ENCODE measurements at places on chromosomes 12 and 14.

GRCh38 chr14:24388474-24389179 lies 10.2 kb upstream of the NYNRIN start:
- no peak for DNase-seq

DNA sequence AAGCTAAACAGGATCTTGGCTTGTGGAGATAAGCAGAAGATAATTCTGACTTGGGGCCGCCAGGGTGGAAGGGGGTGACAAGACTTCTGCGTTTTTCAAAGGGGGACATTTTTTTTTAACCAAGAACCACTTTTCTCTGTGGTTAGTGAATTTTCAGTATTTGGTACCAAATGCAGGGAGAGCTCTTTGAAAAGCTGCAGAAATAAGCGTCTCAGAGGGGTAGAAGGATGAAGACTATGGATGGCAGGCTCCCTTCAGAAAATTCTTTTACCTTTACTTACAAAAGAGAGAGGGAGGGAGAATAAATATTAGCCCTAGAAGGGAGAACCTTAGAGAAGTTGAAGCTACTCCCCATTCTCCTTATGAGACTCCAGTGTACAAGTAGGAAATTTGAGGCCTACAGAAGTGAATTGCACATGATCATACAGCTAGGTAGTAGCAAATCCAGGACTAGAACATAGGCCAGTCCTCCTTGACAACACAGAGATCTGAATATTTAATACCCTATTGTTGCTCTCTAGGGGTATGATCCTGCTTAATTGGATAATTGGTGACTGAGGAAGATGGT lies 840 bp downstream of the MRPL52 start:
- no peak for DNase-seq

DNA sequence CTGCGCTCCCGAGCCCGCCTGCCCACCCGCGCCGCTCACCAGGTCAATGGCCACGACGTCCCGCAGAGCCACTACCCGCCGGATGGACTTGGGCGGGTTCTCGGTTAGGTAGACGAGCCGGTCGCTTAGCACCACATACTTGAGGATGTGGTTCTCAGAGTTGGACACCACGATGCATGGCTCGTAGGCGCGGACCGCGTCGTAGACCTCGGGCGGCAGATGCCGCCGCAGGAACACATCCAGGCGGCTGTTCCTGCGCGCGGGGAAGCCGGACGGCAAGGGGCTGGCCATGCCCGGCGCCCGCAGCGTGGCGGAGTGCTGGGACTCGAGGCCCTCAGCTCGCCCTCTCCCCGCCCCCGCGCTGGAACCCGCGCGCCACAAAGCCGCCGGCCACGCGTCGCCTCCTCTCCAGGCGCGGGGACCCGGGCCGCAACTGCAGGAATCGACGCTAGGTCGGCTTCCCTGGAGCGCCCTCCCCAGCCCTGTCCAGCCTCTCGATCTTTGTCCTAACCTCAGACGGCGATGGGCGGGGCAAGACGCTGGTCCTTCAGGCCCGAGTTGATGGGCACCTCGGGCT lies at the start of gene C12orf56:
Gene C12orf56 (minus strand): TSS at position 484 of the 577 bp plus-strand sequence. CDS start 193 bp downstream, at position 291.
- DNase-seq, result peak; percentile 39

DNA sequence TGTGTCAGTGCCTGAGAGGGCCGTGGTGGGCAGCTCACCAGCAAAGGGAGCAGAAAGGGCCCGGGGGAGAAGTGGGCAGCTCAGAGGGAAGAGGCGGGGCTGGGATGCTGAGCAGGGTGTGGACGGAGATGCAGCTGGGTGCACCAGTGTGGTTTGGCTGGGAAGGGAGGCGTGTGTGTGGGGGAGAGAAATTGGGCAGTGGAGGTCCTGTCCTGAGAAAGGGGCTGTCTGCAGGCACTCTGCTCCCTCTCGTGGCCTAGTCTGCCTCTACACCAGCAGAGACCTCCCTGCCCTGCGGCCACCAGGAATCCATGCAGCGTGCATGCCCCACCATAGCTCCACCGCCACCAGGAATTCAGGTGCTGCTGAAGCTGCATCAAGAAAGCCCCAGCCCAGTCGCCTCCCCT lies 6.4 kb downstream of the TMEM121 start:
- DNase-seq, result no peak

GRCh38 chr12:92495108-92495507 lies 207.7 kb upstream of the PLEKHG7 start:
- no peak for DNase-seq

DNA sequence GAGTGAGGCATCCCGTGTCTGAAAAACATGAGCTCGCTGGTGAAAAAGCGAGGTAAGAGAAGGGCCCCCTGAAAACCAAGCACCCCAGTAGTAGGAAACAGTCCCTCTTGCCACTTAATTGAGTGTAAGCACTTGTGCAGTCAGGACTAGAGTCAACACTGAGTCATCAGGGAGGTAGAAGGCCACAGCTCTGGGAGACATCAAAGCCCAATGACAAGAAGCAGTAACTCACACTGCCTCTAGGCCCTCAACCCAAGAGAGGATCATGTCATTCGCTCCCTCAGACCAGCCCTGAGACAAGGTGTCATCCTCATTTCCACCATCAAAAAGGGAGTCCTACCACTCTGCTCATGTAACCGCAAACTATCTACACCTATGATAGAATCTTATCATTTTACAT lies 17.8 kb downstream of the POMT2 start:
- peak; percentile 44 for DNase-seq

GRCh38 chr12:68175557-68176061 lies 16.1 kb upstream of the IFNG start:
- DNase-seq, result peak; percentile 45

DNA sequence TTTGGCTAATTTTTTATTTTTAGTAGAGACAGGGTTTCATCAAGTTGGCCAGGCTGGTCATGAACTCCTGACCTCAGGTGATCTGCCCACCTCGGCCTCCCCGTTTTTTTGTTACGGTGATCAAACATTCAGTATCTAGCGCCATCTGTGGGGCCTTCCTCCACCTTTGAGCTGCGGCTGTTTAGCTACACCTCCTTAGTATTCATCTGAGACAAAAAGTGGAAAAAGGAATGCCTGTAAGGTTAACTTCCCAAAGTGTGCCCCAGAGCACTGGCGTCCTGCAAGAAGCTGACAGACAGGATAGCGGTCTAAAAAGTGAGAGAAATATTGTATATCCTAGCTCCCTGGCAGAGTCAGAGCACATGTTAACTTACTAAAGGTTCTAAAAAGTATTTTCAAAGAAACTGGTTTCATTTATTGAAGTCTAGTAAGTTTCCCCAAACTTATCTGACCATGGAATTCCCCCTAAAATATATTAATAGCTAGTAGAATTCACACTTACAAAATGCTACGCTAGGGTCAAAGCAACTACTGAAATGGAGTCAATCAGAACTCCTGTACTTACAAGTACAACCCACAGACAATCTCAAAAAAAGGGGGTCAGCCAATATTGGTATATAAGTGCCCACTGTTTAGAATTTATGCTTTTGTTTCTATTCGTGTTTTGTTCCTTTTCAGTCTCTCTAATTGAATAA lies 59.1 kb downstream of the DUSP16 start:
- no peak for DNase-seq
